ENCODE measurements at places on chromosomes 6 and 20.
A peak's percentile ranks its signal among the peaks of the same experiment; 100 is the strongest.

GRCh38 chr6:24387818-24388217 lies 14.9 kb upstream of the MRS2 start:
- DNase-seq: no peak

- DNase-seq: no peak
Observed at GRCh38 chr20:20211988-20212518, 155.9 kb upstream of the INSM1 start.

DNA sequence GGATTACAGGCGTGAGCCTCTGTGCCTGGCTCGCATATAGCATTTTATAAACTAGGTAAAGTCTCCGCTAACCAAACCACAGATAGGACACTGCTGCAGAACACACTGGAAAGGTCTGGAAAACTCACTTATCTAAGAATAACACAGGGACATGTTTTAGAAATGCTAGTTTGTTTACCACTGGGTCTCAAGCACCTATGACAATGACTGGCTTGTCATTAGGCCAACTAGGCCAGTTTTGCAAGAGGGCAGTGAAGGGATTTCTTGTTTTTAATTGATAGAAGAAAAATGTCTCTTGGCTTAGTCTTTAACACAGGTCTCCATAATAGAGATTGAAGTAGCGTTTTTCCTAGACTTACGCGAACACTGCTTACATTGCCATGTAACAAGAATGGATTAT lies 201.4 kb downstream of the TMEM242 start:
- DNase-seq: no peak

- DNase-seq: no peak
Observed at GRCh38 chr6:162721404-162721687, 6.2 kb downstream of the PRKN start.

DNA sequence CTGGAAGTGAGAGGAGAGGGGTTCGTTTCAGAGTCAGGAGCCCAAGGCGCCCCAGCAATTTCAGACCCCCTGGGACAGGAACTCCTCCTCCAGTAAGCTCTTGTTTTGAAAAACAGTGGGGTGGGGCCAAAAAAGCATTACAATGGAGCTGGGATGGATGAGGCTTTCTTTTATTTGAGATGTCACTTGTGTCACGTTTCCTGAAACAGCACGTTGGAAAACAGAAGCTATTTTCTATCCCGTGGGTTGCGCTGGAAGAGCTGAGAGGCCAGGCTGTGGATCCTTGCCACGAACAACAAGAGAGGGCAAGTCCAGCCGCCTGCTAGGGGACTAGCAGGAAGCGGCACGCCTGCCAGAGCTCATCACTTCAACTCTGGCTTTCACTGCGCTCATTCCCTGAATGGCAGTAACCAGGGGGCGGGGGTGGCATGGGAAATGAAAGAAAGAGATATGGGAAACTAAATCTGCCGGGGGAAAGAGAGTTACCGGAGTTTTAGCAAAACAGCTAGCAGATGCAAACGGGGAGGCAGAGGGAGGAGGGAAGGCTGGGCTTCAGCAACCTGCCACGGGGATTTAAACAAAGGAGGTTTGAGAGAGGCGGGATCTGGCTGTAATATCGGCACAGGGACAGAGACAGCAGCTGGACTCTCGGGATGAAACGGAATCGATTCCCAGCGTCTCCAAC lies 34.6 kb downstream of the GCNT2 start:
- DNase-seq: peak; percentile 20

Data from amygdala (tissue), 56 donors.